ENCODE measurements at places on chromosomes 3 and 15.

GRCh38 chr3:130256821-130257340 is 88.6 kb upstream of the COL6A5 start:
- DNase-seq, result no peak

GRCh38 chr3:50430950-50431435 is 71.7 kb upstream of the TMEM115 start:
- DNase-seq, result no peak

DNA sequence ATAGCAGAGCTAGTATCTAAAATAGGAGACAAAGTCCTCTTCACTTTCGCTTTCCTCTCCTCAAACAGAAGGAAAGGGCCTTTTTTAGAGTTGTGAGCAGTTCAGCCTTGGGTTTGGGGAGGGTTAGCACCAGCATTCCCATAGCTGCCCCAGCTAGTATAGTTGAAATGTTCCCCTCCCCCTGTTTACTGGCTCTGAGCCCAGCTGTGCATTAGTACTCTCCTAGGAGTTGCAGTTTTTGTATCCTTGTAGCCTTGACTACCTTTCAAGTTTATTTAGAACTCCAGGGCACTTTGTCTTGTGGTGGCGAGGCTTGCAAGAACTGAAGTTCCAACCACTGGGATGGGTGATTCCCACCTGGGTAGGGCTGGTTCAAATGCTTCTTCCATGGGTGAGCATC is 245.1 kb upstream of the NAALADL2 start:
- DNase-seq, result no peak

GRCh38 chr15:27742751-27743477 is 356.2 kb downstream of the OCA2 start:
- DNase-seq, result no peak

GRCh38 chr3:155647206-155647605 is 97.7 kb downstream of the PLCH1 start:
- no peak for DNase-seq

DNA sequence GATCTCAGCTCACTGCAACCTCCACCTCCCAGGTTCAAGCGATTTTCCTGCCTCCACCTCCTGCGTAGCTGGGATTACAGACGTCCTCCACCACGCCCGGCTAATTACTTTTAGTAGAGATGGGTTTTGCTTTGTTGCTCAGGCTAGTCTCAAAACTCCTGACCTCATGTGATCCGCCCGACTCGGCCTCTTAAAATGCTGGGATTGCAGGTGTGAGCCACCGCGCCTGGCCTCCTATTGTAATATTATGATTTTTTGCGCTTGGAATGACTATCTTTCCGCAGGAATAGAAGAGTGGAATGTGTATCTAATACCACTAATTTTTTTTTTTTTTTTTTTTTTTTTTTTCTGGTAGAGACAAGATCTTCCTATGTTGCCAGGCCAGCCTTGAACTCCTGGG is 1.8 kb downstream of the ARL8B start:
- no peak for DNase-seq

DNA sequence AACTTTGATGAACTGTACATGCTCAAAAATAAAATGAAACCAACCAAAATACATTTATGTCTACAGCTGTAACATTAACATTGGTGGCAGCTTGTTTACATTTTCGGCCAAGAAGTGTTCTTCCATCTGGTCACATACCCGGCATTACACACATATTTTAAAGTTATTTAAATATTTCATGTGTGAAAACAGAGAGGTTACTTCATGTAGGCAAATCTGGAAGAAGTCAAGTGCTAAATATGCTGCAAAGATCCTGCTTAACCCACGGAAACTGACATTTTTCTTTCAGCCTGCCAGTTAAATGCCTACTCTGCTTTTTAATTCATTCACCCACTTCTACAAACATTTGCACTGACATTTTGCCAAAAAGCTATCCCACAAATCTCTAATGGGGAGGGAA is 69.7 kb downstream of the MB21D2 start:
- DNase-seq, result peak; percentile 87

DNA sequence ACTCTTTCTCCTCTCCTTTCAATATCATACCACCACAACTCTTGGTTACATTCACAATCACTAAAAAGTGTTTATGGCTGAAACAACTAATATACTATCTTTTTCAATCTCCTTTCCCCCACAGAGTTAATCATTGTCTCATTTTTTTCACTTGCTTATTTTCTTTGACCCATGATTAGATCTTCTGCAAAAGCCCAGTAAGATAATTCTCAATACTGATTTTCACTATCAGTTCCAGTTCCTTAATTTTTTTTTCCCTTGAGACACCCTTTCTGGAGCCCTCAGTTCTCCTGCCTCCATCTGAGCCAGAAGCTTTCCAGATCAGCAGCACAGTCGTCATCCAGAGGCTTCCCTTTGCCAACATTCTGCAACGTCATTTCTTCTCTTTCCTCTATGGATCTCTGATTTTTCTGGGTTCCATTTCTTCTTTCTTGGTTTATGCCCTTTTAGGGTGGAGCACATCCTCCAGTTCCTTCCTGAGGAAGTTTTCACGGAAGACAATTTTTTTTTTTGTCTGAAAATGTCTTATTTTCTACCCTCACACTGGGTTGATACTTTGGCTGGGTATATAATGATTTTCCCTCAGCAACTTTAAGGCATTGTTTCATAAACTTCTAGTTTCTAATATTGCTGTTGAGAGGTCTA is 88.7 kb upstream of the C15orf39 start:
- no peak for DNase-seq

DNA sequence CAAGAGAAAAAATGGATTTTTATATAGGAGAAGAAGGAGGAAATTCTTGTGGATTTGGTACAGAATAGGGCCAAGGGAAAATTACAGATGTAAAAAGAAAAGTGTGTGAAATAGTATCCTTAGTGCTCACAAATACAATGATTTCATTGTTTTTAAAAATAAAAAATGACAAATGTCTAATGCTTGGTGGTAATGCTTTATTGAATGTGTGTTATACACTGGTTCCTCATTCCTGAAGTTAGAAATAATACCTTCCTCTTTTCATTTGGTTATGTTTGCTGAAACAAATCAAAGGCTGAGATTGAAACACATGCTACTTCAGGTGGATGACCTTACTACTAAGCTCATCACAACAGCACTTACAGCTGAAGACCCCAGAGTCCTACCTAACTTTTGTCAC is 37.7 kb upstream of the CCR2 start:
- DNase-seq, result no peak

DNA sequence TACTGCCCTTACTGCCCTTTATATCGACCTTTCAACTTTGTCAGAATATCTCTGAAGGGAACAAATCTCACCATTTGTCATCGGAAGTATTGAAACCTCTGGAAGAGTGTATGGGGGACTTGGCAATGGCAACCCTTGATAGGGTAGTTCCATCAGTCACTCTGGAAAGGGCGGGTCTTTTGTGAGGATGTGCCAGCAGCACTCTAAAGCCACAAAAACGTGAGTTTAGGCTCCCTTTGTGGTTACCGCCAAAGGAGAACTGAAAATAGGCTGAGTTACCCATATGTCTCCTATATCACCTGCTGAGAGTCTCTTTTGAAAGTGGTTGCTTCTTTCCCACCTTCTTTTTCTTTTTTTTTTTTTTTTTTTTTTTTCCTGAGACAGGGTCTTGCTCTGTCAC is 296.8 kb upstream of the CHRM5 start:
- no peak for DNase-seq

Data from AG10803 (cell line).